Smooth muscle cell of the brain vasculature (primary cell): ENCODE measurements at places on chromosomes 6 and 20.

DNA sequence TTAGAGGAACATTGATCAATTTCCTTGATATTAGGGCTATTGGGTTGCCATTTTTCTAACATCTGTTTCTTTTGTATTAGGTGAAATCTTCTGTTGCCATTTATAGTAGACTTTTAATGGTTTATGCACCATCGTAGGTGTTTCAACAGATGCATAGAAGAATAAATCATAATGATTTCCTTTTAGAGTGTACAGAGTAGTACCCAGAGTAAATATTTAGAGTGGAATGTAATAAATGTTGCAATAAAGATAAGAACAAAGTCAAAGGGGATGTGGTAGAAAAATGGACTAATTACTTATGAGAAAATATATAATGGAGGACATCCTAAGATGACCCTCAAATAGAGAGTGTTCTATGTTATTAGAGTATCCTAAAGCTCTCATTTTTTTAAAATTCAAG lies 643.0 kb upstream of the CITED2 start:
- DNase-seq, result no peak

DNA sequence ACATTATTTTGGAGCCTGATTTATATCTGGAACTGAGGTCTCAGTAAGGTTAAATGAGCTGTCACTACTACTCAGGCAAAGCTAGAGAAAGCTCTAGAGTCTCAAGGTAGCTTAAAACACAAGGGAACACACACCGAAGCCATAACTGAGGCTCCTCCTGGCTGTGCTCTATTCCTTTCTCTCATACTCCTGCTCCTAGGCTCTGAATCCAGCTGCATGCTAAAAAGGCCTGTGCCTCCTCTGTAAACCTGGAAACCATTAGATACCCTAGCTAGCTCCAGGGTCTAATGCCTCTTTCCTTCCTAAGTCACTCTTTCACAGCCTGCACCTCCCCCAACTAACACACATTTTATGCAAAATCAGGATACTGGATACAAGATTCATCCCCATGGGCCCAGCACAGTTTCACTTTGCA lies 17.1 kb downstream of the RIPOR2 start:
- DNase-seq, result no peak

- no peak for DNase-seq
These were observed 563 bp downstream of the MGME1 start for GRCh38 chr20:17969278-17969883.

DNA sequence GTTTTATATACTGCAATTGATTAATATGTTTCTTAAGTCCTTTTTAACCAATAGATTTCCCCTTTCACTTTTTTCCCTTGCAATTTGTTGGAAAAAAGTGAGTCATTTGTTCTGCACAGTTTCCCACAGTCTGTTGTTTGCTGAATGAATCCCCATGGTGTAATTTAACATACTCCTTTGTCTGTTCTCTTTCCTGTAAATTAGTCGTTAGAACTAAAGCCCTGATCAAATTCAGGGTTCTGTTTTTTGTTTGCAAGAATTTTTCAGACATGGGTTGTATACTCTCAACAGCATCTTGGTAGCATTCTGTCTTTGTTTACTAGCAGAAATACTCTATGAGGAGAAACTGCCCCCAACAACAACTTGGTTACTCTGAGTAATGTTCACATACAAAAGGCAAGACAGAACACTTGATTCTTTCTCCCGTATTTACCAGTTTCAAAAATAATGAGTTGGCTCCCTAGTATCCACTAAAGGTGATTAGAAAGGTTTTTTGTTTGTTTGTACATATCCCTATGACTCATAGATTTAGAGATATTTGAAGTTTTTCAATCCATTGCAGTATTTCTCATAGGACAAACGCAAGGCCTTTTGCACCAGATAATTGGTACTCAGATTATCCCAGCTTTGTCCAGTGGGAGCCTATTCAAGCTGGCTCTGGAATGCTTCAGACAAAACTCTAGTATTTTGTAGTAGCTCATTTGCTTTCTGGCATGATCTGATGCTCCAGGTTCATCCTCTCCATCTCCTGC lies 16.5 kb downstream of the BLOC1S5 start:
- DNase-seq, result no peak

DNA sequence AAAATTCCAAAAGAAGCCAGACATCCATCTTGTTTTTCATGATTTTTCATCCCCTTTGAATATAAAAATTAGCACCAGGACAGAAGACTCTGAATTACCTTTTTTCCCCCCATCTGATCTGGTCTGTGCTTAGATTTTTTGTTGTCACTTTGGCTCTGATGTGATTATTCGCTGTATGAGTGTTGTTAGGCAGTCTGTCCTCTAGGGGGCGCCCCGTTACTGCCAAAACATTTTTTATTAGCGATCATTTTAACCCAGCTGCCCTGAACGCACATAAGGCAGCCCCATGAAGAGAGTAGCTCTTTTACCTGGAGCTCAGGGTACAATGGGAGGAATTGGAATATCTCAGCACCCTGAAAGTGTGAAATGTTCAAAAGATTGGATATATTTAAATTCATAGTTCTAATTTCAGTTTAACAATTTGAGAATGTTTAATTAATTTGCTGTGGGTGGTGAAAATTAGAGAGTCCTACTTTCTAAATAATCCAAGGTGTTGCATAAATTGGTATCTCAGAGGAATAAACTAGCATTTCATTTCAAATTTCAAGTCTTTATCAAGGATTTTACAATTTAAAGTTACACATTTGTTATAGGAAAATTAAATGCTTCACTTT lies 60.8 kb downstream of the PRPH2 start:
- DNase-seq, result peak; percentile 44

DNA sequence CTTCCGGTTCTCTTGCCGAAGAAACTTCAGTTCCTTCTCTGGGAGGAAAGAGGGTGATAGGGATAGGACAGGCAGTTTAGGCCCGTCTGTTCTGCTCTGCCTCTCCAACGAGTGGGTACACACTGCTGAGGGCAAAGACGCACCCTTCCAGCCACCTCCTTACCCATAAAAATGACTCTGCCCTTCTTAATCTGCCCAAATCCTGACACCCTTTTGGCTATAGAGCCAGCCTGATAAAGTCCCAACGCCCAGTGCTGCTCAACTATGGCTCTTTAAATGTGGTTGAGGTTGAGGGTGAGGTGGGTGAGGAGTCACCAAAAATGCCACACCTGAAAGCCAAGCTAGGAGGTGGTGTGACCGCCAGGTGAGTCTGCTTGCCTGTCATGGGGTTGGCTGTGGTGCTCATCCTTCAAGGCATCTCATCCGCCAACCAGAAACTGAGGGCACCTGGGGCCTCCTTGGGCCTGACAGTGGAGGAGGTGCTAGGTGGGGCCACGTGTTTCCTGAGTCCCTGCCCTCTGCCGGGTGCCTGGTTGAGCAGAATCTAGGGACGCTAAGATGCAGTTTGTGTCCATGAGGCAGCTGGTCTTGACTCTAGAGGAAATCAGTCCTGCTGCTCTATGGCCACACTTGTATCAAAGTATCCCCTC lies 16.3 kb downstream of the CCDC167 start:
- DNase-seq, result no peak

DNA sequence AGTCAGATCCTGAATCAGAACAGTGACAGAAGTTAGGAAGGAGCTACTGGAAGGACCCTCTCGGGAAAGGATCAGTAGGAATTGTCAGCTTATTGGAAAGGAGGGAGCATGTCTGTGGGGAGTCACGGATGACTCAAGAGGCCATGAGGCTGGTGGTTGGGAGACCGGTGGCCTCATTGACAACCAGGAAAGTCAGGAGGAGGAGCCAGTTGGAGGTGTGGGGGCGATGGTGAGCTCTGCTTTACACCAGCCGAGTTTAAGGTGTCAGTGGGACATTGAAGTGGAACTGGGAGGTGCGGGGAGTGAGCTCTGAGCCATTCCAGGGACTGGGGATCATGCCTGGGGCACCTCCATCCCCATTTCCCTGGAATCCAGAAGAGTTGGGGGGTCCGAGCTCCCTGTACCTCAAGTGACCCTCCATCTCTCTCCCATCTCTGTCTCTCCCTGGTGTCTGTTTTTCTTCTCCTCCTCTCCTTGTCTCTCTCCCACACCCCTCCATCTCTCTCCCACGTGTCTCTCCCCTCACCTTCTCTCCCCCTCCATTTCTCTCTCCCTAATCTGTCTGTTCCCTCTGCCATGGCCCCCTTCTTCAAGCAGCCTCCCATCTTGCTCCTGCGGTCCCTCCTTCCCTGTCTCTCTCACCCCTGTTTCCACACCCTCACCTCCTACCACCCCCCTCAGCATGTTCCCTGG lies 14.3 kb upstream of the ZBTB9 start:
- DNase-seq, result no peak

- DNase-seq, result no peak
These were observed 159.8 kb downstream of the TFAP2C start for GRCh38 chr20:56788671-56789610.

DNA sequence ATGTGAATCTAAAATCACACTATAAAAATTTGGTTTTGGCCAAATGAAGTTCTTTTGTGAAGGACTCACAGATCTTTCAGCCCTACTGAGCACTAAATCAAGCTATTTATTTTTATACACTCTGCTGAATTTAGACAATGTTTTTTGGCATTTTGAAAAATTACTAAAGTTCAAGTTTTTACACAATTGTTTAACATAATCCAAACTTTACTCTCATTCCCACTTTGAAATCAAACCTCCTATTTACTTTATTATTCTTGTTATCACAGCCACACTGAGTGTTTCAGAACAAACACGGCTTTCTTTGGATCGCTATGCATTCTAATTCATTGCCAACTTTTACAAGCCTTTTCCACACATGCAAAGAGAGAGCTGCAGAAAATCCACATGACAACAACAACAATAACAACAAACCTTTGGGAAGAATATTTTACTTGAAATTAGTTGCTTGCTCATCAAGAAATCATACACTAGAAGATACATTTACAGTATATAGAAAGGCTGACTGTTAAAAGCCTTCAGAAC lies 49.1 kb upstream of the TMEM30A start:
- no peak for DNase-seq

DNA sequence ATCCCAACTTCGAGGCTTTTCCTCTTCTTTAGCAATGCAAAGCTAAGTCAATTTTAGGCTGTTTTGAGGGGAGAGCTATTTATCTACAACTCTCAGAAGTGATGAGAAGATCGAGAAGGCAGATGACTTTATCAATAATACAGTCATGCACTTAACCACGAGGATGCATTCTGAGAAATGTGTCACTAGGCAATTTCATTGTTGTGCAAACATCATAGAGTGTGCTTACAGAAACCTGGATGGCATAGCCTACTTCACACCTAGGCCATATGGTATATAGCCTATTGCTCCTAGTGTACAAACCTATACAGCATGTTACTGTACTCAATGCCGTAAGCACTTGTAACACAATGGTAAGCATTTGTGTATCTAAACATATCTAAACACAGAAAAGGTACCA lies 66.6 kb downstream of the PRND start:
- no peak for DNase-seq

DNA sequence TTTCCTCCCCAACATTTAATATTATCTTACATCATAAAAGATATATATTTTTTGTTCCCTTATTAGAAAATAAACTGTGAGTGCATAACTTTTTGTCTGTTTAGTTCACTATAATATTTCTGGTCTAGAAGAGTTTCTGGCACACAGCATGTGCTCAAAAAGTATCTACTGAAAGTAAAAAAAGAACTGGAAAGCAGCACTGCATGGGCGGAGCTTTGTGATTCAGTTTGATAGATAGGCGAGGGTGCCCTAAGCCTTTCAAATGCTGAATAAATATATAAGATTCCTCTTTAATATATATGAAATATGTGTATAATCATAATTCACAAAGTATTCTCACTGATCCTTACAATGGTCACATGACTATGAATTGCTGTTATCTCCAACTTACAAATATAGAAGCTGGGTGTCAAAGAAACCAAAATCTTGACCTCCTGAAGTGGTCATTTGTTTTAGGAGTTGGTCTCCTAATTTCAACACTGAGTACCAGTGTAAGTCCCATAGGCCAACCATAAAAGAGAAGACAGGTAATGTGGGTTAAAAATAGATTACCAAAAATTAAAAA lies 50.8 kb downstream of the OR2B2 start:
- no peak for DNase-seq

DNA sequence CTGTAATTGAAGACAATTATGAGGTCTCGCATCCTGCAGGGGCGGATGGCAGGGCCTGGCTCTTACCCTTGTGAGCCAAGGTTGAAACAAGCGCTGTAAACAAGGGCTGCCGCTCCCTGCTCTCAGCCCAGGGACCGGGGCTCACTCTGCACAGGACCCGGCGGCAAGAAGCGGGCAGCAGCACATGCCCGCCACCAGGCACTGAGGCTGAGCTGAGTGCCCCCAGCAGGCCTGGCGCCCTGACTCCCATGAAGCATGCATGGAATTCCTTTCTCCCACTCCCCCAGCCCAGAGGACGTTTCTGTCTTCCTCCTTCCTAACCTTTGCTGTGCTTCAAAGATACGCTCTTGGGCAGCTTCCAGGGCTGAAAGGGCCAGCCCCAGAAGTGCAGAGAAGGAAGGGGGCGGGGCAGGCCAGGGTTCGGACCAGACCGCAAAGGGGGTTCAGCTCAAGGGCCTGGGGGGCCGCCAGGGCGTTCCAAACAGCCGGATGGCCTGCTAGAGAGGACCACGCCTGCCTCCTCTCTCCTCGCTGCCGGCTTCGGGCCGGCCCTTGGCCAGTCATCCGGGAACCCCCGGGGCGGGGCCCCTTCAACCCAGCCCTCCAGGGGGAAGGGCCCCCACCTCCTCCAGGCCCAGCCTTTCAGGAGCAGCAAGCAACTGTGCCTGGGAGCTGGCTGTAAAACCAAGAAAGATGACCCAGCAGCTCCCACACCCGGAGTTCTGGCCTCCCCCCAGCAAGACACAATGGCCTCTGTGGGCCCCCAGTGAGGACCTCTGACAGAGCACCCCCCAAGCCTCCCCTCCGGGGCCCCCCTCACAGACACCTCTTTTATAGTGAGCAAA lies 109.9 kb downstream of the NOL4L start:
- peak; percentile 90 for DNase-seq

- DNase-seq, result no peak
These were observed 43.2 kb upstream of the GABRR1 start for GRCh38 chr6:89260310-89260709.

DNA sequence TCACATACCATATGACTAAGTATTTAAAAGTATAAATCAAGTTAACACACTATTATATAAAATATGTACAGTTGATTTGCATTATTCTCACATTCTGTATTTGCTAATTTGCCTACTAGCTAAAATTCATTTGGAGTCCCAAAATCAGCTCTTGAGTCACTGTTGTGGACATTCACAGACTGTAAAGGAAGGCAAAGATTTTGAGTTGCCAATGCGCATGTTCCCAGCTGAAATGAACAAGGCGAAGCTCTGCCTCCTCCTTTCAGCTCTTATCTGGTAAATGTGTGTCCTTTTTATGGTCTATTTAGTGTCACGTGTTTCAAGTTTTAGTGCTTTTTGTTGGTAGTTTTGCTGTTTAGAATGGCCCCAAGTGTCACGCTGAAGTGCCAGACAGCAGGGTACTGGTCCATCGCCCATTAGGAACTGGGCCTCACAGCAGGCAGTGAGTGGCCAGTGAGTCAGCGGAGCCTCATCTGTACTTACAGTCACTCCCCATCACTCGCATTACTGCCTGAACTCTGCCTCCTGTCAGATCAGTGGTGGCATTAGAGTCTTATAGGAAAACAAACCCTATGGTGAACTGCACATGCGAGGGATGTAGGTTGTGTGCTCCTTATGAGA lies 87.2 kb upstream of the ADTRP start:
- DNase-seq, result no peak
